ENCODE measurements at places on chromosomes 3 and 15.

- DNase-seq, result no peak
These were observed 107.7 kb upstream of the RPL32 start for GRCh38 chr3:12948891-12949711.

DNA sequence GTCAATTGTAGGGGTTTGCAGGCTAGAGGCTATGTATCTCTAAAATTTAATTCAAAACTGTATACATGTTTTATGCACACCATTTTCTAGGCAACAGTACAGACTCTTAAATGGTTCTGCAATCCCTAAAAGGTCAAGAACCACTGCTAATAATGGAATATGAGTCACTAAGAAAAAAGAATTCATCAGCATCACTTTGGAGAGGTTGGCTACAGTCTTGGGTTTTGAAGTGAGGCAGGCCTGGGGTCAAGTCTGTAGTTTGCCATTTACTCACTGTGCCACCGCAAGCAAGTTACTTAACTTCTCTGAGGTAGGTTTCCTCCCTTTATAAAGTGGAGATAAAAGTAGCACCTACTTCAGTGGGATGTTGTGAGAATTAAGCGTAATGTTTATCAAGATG lies 33.7 kb downstream of the THRB start:
- no peak for DNase-seq

GRCh38 chr3:23219117-23219516 lies 16.0 kb downstream of the UBE2E2 start:
- DNase-seq, result no peak

DNA sequence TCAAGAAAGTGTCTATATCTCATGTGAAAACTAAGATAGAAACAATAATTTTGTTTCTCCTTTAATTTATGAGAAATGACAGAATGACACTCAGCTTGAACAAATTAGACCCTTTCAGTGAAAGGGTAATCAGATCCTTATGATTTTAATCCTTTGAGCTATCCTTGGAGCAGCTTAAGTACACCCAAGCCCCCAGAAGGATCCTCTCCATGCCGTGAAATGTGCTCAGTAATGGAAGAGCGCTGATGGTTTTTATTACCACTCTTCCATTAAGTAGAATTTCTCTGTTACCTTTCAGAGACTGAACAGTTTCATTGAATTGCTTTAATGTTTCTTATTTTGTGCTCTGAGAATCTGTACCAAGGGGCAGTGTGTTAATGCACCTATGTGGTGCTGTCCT lies 54.3 kb downstream of the HMG20A start:
- DNase-seq, result no peak

DNA sequence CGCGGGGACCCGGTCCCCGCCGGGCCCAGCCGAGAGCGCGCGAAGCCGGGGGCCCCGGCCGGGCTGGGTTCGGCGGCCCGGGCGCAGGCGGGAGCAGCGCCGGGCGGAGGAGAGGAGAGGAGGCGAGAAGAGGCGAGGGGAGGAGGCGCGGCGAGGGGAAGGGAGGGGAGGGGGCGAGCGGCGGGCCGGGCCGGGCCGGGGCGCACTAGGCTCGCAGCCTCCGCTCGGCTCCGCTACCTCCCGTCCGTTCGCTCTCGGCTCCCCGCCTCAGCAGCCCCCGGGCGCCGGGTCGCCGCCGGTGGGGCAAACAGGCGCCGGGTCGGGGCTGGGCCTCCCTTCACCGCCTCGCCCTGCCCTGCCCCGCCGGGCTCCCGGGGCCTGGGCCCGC lies 351 bp downstream of the INSYN1 start:
- no peak for DNase-seq

GRCh38 chr3:149613988-149614387 lies 43.8 kb downstream of the WWTR1 start:
- no peak for DNase-seq

DNA sequence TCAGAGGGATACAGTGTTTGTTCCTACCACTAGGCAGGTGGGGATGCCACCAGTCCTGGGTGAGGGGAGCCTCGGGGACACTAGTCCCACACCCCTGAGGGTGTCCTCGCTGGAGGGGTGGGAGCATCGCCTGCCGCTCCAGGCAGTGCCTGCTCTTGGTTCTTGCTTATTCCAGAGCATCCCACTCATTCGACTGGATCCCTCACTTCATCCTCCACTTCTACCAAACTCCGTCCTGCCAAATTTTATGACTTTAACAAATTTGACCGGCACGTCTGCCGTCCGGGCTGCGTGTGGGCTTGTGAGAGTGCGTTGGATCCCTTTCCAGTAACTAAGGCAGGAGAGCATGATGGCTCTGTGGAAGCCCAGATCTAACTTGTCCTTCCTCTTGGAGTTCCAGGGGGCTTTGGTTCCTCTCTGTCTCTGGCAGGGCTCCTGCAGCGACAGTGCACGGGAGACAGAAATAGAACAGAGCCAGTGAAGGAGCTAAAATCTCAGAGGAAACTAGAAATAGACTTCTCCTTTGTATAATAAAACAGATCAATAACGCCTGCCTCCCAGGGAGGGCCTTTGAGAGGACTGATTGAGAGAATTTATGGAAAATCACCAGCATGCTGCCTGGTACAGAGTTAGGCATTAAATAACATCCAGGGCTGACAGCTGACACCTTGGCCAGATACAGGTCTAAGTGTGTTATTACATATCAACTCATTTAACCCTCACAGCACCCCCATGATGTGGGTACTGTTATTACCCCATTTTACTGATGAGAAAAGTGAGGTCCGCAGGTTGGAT lies 34.5 kb downstream of the MGLL start:
- no peak for DNase-seq

DNA sequence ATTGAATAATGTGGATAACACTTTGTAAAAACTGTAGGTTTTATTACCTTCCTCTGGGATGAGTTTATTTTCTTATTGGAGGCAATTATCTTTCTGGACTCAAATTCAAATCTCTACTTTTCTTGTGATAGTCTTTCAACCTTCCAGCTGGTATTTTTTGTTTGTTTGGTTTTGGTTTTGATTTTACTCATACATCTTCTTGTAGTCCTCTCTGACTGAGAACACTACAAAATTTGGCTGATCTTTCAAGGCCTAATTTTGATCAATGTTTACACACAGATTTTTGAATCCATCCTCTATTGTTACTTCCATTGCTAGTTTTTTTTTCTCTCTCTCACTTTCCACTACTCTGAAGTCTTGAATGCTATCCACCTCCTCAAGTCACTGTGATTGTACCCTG lies 303.8 kb upstream of the NECTIN3 start:
- no peak for DNase-seq

DNA sequence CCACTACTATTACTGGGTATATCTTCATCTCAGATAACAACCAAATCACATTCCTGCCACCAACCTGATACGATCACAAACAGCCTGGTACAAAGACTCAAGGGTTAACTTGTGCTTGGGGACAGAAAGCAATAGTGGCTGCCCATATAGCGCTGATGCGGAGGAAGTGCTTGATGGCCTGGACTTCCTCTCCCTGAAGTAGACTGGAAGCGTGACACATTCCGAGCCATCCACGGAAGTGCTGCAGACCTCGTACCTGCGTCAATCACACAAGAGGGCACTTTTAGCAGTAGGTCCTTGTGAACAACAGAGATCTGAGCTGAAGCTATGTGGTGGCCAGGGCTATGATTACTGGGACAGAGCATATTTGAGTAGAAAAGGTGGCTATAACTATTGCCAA lies 17.3 kb upstream of the C3orf62 start:
- DNase-seq, result no peak

DNA sequence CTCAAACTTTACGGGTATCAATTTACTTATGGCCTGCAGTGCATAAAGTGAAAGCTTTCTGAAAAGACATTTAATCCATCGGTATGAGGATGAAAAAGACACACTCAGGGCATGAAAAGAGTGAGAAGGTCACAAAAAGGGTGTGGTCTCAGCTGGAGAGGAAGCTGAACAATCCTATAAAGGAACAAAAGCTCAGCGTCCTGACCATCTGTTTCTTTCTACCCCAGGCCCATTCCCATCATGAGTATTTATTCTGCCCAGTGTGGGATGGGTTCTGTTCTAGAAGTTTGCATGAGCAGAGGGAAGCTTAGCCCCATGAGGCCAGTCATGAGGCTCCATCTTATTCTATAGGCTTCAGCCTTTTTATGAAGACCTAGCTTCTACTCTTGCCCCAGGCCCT lies 144.6 kb downstream of the LPP start:
- DNase-seq, result no peak

DNA sequence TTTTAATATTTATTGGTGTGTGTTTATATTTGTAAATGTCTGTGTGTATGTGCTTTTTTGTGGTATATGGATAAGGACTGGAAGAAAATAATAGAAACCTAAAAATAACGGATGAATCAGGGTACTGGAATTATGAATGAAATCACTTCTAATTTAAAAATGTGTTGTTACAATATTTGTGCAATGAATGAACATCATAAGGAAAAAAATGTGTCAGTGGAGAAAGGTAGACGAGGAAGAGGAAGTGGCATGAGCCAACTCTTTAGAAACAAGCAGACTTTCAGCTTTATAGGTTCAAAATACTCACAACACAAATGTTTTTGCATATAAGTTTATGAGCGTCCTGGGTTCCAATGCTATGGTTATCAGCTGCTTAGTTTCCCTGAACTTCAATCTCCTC lies 59.4 kb downstream of the SOX2 start:
- DNase-seq, result no peak

GRCh38 chr3:52095990-52096775 lies 39.8 kb upstream of the DUSP7 start:
- no peak for DNase-seq

- DNase-seq, result no peak
These were observed 21.7 kb downstream of the CCR9 start for GRCh38 chr3:45907769-45908705.

- no peak for DNase-seq
These were observed 32.6 kb downstream of the MB21D2 start for GRCh38 chr3:192884777-192885773.

GRCh38 chr3:73401059-73401458 lies 223.7 kb downstream of the PDZRN3 start:
- DNase-seq, result no peak

DNA sequence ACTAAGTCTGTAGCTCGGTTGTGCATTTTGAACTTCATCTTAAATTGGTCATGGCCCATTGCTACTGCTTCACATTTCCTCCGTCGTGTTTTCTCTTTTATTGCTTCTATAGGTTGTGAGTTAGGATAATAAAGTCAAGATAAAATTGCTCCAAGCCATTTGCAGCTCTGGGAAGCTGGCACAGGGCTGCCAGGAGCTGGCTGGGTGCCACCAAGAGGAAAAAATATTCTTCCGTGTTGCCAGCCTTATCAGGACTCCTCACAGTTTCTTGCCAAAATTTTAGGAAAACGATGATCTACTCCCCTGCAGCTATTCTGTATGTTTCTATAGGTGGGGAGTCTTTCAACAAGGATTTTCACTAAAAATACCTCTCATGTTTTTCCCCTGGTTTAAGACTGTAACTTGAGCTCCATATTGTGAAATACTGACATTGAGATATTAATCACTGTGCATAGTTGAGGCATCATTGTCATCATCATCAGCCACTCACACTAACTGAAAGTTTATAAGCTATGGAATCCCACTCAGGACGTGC lies 55.4 kb upstream of the PIAS1 start:
- no peak for DNase-seq

- no peak for DNase-seq
These were observed 66.0 kb downstream of the ATP13A4 start for GRCh38 chr3:193488741-193489140.

DNA sequence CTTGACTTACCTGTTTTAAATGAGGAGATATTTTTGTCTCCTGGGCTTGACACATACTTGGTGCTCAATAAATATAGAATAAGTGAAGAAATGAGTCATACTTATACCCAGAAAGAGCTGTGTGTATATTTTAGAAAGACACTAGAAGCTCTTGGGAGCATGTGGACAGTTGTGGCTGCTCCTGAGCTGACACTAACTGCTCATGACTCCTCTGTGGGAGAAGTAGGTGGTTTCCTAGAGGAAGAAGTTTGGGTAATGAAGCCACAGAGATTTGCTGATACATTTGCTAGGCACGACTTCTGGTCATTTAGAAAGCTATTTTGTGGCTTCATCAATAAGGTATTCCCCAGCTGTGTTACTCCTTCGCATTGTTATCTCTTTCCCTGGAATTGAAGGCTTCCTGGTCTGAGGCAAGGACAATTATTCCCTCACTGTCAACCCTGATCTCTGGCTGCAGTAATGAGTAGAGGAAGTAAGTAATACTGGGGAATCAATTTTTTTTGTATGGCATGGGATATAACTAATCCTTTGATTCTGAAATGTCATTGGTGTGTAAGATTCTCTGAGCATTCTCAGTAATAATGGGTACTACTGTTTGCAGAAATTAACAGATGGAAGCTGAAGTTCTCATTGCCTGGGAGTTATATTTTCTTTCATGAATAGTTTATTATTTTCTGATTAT lies 79.6 kb upstream of the DCBLD2 start:
- no peak for DNase-seq

DNA sequence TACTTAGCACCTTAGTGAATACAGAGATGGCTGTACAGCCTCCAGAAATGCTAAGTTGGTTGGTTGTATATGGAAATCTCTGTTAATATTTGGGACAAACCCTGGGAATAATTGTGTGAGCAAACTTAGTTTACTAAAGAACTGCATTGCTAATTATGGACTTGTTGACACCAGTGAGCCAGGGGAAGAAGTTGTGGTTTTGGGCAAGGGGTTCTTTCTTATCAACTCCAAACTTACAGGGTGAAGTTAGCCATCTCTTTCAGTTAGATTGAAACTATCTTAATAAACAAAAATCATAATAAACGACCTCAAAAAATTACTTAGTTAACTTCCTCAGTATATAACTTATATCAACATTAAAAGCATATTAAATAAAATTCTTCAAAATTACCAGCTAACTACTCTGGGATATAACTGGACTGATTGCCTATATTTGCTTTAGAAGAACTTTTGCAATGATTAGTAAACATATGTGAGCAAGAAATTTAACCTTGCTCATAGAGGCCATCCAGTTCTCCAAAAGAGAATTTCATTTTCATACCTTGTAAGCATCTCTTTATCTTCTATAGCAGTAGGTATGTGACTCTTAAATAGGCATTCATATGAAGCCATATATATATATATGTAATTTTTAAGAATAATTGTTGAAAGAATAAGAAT lies 24.7 kb downstream of the MBNL1 start:
- no peak for DNase-seq

- no peak for DNase-seq
These were observed 465 bp downstream of the RUVBL1 start for GRCh38 chr3:128123156-128123537.

DNA sequence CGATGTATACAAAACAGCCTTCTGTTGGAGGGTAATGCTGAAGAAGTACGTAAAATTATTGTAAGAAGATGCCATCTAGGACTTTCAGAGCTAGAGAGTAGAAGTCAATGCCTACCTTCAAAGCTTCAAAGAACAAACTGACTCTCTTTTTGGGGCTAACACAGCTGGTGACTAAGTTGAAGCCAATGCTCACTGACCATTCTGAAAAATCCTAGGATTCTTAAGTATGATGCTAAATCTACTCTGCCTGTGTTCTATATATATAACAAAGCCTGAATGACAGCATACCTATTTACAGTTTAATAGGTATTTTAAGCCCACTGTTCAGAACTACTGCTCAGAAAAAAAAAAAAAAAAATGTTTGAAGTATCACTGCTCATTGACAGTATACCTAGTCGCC lies 18.9 kb downstream of the ADPGK start:
- no peak for DNase-seq
